ENCODE measurements at places on chromosomes 7 and 10.

DNA sequence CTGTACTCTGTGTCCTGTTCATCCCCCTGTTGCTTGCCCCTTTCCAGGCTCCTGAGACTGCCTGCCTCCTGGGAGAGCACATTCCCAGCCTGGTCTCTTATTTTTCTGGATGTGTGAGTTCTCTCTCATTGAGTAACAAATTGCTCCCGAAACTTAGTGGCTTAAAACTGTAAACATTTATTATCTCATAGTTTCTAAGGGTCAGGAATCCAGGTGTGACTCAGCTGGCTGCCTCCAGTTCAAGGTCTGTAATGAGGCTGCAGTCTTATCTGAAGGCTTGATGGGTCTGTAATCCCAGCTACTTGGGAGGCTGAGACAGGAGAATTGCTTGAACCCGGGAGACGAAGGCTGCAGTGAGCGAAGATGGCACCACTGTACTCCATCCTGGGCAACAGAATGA, 53.6 kb upstream of the PRR15 start:
- no peak for DNase-seq

- peak; percentile 65 for DNase-seq
These were observed 198.9 kb downstream of the REEP3 start for GRCh38 chr10:63720072-63720537.

DNA sequence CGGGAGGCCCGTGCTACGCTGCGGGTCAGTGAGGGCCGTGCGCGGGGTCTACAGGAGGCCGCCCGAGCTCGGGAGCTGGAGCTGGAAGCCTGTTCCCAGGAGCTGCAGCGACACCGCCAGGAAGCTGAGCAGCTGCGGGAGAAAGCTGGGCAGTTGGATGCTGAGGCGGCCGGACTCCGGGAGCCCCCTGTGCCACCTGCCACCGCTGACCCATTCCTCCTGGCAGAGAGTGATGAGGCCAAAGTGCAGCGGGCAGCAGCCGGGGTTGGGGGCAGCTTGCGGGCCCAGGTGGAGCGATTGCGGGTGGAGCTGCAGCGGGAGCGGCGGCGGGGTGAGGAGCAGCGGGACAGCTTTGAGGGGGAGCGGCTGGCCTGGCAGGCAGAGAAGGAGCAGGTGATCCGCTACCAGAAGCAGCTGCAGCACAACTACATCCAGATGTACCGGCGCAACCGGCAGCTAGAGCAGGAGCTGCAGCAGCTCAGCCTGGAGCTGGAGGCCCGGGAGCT, 7.0 kb downstream of the LZTS2 start:
- peak; percentile 44 for DNase-seq

- DNase-seq: no peak
These were observed 33.0 kb upstream of the CTBP2 start for GRCh38 chr10:125193306-125193877.
